ENCODE measurements at places on chromosomes 6 and 20. TPM values are rescaled to one million over a fixed set of nuclear protein-coding genes. Genes with fewer than 3 reads are reported as not detected.

Gene HTR1E
- not detected for total RNA-seq

Gene RIN2
- not detected for total RNA-seq

Gene SIRPD
- not detected for total RNA-seq

Gene CAGE1
- total RNA-seq: 0.31 TPM

Gene DSP
- total RNA-seq: 0.32 TPM

Gene RIPPLY2
- not detected for total RNA-seq

Gene SLC17A4
- total RNA-seq: not detected

DNA sequence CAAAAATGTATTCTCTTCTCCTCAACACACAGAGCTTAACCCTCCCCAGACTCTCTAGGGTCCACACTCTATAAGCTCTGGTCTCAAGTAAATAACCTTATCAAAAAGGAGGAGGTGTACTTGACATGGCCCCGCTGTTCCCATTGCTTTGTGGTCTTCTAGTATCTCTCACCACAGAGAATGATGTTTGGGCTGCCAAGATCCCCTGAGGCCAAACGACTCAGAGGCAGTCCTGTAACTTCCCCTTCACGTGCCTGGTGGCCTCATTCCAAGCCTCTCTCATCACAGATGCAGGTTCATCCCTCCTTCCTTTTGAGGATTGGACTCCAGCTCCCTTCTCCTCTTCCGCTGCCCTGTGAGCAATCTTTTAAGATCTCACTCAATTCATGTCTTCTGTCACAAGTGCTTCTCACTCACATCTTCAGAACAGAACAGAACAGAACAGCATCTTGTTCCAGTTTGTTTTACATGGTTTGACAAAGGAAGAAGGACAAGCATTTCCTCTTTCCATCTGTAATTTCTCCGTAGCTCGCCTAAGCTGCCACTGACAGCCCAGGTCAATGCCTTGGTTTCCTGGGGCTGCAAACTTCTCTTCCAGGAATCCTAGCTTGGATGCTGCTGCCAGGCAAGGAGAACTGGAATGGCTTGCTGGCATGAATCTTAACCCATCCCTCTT is 541.5 kb downstream of the CD83 start:
- peaks cover 3% of the 10 kb centered on the region for H3K4me1 ChIP-seq
- DNase-seq: no peak
- no peak overlapping the region for H3K27ac ChIP-seq
- peak overlapping the region; percentile 20 for H3K4me3 ChIP-seq
- H3K27me3 ChIP-seq: no peaks in the 10 kb centered on the region
- no peaks in the 10 kb centered on the region for H3K36me3 ChIP-seq

- peaks cover 52% of the 10 kb centered on the region for H3K4me1 ChIP-seq
- H3K27ac ChIP-seq: peak overlapping the region; percentile 54
- H3K36me3 ChIP-seq: peaks cover 5% of the 10 kb centered on the region
- H3K27me3 ChIP-seq: no peaks in the 10 kb centered on the region
- DNase-seq: no peak
- H3K4me3 ChIP-seq: peak overlapping the region; percentile 18
These were observed 19.4 kb downstream of the MAP3K5 start for GRCh38 chr6:136772685-136773472.

- H3K4me3 ChIP-seq: peak overlapping the region; percentile 95
- DNase-seq: no peak
- H3K27ac ChIP-seq: peak overlapping the region; percentile 97
- H3K27me3 ChIP-seq: no peaks in the 10 kb centered on the region
- H3K36me3 ChIP-seq: peaks cover 17% of the 10 kb centered on the region
- H3K4me1 ChIP-seq: peaks cover 66% of the 10 kb centered on the region
These were observed 1.1 kb upstream of the ZKSCAN8 start for GRCh38 chr6:28140616-28141015.

DNA sequence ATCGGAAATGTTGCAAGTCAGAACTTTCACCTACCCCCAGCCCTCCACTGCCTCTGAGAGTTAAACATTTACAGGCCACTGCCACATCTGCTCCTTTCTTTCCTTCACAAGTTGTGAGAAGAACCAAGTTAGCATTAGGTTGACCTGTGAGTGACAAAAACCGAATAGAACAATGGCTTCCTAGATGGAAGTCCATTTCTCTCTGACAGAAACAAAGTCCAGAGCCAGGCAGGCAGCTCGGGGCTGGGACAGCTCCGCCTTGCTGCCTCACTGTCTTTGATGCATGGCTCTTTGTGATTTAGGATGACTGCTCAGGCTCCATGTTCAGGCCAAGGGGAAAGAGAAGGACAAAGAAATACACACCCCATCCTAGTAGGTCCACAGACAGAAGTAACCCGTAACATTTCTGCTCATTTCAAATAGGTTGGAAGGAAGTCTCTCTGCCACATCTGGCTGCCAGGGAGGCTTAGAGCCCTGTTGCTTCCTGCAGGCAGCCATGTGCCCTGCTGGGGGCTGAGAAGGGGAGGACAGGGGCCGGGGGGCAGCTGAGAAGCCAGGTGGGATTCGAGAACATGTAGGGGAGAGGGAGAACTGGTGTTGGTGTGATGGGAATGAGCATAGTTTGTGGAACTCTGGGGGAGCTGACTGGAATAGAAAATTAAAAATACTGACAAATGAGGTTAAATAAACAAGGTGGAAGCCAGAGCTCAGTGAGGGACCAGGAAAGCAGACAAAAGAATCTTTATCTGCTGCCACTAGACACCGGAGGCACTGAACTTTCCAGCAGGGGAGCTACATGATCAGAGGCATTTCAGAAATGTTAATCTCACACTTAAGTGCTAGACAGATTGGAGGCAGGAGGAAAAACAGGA is 19.5 kb upstream of the IER3 start:
- H3K36me3 ChIP-seq: peaks cover 6% of the 10 kb centered on the region
- H3K4me3 ChIP-seq: peak overlapping the region; percentile 59
- DNase-seq: no peak
- peaks cover 90% of the 10 kb centered on the region for H3K4me1 ChIP-seq
- no peaks in the 10 kb centered on the region for H3K27me3 ChIP-seq
- peak overlapping the region; percentile 79 for H3K27ac ChIP-seq

GRCh38 chr6:52306972-52307870 is 22.7 kb upstream of the MCM3 start:
- H3K27ac ChIP-seq: peak overlapping the region; percentile 88
- H3K4me1 ChIP-seq: peaks cover 83% of the 10 kb centered on the region
- no peak for DNase-seq
- no peaks in the 10 kb centered on the region for H3K36me3 ChIP-seq

- H3K36me3 ChIP-seq: no peaks in the 10 kb centered on the region
- DNase-seq: no peak
- H3K4me1 ChIP-seq: no peaks in the 10 kb centered on the region
- no peak overlapping the region for H3K27ac ChIP-seq
These were observed 445.2 kb upstream of the ID4 start for GRCh38 chr6:19391926-19392325.

- no peak overlapping the region for H3K27ac ChIP-seq
- no peaks in the 10 kb centered on the region for H3K36me3 ChIP-seq
- no peak overlapping the region for H3K4me3 ChIP-seq
- no peaks in the 10 kb centered on the region for H3K27me3 ChIP-seq
- peaks cover 9% of the 10 kb centered on the region for H3K4me1 ChIP-seq
- no peak for DNase-seq
These were observed 73.2 kb downstream of the INSM1 start for GRCh38 chr20:20440886-20441658.

DNA sequence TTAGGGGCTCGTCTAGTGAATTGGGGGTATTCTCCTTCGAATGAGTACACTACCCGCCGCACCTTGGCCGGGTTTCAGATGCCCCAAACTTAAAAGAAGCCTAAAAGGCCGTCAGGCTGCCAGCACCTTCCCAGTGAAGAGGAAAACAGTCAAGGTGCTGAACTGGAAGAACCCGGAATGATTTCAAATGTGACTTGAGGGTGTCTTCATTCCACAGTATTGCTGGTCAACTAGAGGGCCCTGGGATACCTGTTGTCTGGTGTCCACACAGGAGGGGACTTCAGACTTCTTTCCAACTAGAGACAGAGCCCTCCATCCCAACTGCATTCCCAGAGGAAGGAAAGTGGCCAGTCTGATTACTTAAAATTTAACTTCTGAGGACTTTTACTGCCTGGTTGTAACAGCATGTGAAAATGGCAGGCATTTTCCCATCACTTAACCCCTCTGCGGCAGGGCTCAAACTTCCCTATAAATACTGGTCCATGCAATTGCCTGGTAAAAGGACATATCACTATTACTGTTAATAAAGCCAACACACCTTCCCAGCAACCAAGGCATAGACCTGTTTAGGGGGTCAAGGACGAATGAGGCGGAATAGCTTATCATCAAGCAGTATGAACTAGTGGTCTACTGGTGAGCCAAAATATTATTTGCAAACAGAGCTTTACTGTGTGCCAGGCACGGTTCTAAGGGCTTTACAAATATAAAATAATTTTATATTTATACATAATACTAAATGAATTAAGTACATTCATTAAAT is 651 bp upstream of the SAMHD1 start:
- peak overlapping the region; percentile 83 for H3K27ac ChIP-seq
- peaks cover 46% of the 10 kb centered on the region for H3K4me1 ChIP-seq
- no peak for DNase-seq
- H3K36me3 ChIP-seq: peaks cover 3% of the 10 kb centered on the region

- no peaks in the 10 kb centered on the region for H3K36me3 ChIP-seq
- no peak overlapping the region for H3K27ac ChIP-seq
- no peaks in the 10 kb centered on the region for H3K4me1 ChIP-seq
- H3K27me3 ChIP-seq: peaks cover under 1% of the 10 kb centered on the region
These were observed 58.1 kb upstream of the ESR1 start for GRCh38 chr6:151749341-151749740.

DNA sequence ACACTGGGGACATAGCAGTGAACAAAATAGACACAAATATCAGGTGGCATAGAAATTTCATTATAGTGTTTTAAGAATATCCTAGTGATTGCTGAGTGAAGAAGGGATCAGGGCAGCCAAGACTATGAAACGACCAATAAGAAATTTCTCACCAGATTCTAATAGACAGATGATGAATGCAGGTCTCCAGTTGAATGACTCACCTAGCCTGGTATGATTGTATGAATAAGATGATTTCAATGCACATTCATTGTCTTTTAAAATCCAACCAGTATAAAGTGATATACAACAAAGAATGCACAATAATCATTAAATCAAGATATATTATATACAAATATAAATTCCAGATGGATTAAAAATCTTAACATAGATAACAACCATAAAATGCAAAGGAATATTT is 124.5 kb upstream of the TENT5A start:
- H3K4me1 ChIP-seq: no peaks in the 10 kb centered on the region
- no peaks in the 10 kb centered on the region for H3K27me3 ChIP-seq
- no peak overlapping the region for H3K4me3 ChIP-seq
- no peaks in the 10 kb centered on the region for H3K36me3 ChIP-seq
- DNase-seq: no peak
- no peak overlapping the region for H3K27ac ChIP-seq

DNA sequence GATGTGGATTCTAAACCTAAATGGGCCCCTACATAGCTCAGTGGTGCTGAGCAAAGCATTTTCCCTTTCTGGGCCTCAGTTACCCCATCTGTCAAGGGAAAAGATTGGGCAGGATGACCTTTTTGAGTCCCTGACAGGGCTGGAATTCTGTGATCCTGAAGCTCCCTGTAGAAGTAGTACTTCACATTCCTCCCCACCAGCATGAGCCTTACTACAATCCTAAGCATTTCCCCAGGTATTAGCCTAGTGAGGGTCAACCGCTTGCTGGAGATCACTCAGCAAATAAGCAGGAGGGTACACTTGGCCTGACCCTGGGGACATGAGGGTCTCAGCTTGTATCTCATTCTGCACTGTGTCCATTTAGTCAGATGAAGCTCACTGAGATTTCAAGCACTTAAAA is 13.4 kb downstream of the NDRG3 start:
- no peak for DNase-seq
- no peak overlapping the region for H3K27ac ChIP-seq
- H3K36me3 ChIP-seq: no peaks in the 10 kb centered on the region
- H3K27me3 ChIP-seq: no peaks in the 10 kb centered on the region

GRCh38 chr20:53040693-53041589 is 68.8 kb downstream of the TSHZ2 start:
- no peak overlapping the region for H3K4me3 ChIP-seq
- H3K27ac ChIP-seq: no peak overlapping the region
- H3K36me3 ChIP-seq: peaks cover 4% of the 10 kb centered on the region

DNA sequence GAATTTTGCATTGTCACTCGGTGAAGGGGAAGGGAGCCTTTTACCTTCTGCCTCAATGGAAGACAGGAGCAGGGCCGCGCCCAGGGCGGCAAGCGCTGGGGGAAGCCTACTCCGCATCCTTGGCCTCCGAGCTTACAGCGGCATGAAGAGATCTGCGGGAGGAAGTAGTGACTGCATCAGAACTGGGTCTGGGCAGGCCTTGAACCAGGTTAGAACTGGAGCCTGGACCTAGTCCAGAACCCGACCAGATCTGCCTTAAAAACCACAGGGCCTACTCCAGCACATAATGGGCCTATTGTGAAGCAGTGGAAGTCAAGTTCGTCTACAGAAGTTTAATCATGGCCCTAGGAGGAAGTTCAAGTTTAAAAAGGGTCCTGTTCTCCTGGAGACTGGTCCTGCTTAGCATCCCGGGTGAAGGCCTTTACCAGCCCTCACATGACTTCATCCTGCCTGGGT is 3.1 kb downstream of the COL12A1 start:
- H3K4me1 ChIP-seq: peaks cover 48% of the 10 kb centered on the region
- no peak for DNase-seq
- H3K4me3 ChIP-seq: peak overlapping the region; percentile 9
- peaks cover 1% of the 10 kb centered on the region for H3K36me3 ChIP-seq
- H3K27me3 ChIP-seq: peaks cover 75% of the 10 kb centered on the region
- H3K27ac ChIP-seq: no peak overlapping the region

DNA sequence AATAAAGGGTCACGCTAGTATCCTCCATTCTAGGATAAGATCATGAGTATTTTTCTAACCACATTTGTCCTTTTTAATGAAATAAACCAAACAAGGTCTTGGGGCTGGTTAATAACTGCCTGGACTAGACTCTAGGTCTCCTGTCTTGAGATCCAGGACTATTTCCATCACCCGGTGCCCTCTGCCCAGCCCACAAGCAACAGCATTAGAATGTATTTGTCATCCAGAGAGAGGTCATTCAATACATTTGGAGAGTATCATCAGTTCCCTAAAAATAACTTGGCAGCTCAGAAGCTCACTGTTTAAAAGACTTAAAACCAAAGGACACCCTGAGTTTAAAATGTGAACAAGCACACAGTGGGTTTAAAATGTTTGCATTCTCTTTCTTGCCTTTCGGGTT is 4.4 kb upstream of the RBM24 start:
- no peak for DNase-seq
- no peaks in the 10 kb centered on the region for H3K36me3 ChIP-seq
- no peaks in the 10 kb centered on the region for H3K4me1 ChIP-seq

DNA sequence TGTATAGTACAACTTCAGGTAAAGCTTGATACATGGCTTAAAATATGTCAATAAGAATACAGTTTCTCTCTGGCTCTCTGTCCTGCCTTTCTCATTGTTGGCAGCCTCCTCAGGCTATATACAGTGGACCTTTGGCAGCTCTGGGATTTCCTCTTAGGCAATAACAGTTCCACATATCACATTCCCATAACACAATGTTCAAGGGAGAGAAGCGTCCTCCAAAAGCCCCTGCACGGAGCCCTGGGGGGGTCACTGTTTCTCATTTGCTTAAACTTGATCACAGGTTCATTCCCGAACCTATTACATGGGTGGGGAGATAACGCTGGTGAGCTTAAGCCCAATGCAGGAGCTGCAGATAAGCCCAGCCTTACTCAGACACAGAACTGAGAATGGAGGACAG is 4.4 kb upstream of the FLRT3 start:
- no peaks in the 10 kb centered on the region for H3K4me1 ChIP-seq
- no peaks in the 10 kb centered on the region for H3K27me3 ChIP-seq
- no peak for DNase-seq
- H3K4me3 ChIP-seq: no peak overlapping the region
- H3K36me3 ChIP-seq: no peaks in the 10 kb centered on the region

- no peak for DNase-seq
- H3K36me3 ChIP-seq: no peaks in the 10 kb centered on the region
- H3K27me3 ChIP-seq: peaks cover 12% of the 10 kb centered on the region
These were observed 44.2 kb upstream of the MAP3K7 start for GRCh38 chr6:90631046-90631445.

Measured in activated T-cell treated with anti-CD3 and anti-CD28 coated beads, Interleukin-2, amount 50 U/mL, for 72 hours (primary cell).